ENCODE measurements at places on chromosomes 4 and X. TPM values are rescaled to one million over a fixed set of nuclear protein-coding genes. Genes with fewer than 3 reads are reported as not detected.
A peak's percentile ranks its signal among the peaks of the same experiment; 100 is the strongest.

DNA sequence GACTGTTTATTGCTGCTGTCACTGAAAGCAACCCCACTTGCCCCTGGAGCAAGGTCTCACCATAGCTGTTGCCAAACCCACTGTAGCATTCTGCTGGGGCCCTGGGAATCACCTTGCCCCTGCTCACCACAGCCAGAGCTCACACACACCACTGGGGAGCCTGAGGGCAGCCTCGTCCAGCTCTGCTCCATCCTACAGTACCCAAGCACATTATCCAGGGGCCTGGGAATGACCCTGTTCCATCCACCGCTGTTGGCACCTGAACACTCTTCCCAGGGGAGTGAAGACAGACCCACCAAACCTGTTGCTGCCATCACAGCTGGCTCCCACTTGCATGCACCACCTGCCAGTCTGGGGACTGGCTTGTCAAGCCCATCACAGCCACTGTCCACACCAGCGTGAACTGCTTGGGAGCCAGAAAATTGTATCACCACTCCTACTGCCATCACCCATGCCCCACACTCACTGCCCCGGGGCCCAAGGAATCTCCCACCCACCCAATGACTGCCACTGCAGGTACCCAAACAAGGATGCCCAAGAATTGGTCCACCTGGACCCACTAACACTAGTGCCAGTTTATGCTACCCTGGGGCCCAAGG is 811.3 kb downstream of the KLHL13 start:
- H3K4me3 ChIP-seq, result no peak overlapping the region
- DNase-seq, result no peak
- H3K36me3 ChIP-seq, result no peaks in the 10 kb centered on the region

- H3K4me1 ChIP-seq, result no peaks in the 10 kb centered on the region
- no peak overlapping the region for H3K4me3 ChIP-seq
- no peaks in the 10 kb centered on the region for H3K36me3 ChIP-seq
Observed at GRCh38 chrX:100850317-100850716, 23.8 kb downstream of the NOX1 start.

- no peaks in the 10 kb centered on the region for H3K27me3 ChIP-seq
- H3K27ac ChIP-seq, result no peak overlapping the region
- no peak for DNase-seq
- no peaks in the 10 kb centered on the region for H3K36me3 ChIP-seq
- H3K4me3 ChIP-seq, result no peak overlapping the region
- H3K4me1 ChIP-seq, result no peaks in the 10 kb centered on the region
Observed at GRCh38 chr4:67106861-67107460, 438.3 kb downstream of the CENPC start.

- H3K4me1 ChIP-seq, result no peaks in the 10 kb centered on the region
- H3K4me3 ChIP-seq, result no peak overlapping the region
- H3K27ac ChIP-seq, result no peak overlapping the region
- H3K27me3 ChIP-seq, result no peaks in the 10 kb centered on the region
Observed at GRCh38 chrX:9429767-9430166, 35.1 kb upstream of the TBL1X start.

GRCh38 chr4:150944660-150945059 is 70.4 kb downstream of the LRBA start:
- no peaks in the 10 kb centered on the region for H3K36me3 ChIP-seq
- H3K4me3 ChIP-seq, result no peak overlapping the region
- H3K4me1 ChIP-seq, result no peaks in the 10 kb centered on the region
- H3K27ac ChIP-seq, result no peak overlapping the region
- H3K27me3 ChIP-seq, result no peaks in the 10 kb centered on the region
- DNase-seq, result no peak

DNA sequence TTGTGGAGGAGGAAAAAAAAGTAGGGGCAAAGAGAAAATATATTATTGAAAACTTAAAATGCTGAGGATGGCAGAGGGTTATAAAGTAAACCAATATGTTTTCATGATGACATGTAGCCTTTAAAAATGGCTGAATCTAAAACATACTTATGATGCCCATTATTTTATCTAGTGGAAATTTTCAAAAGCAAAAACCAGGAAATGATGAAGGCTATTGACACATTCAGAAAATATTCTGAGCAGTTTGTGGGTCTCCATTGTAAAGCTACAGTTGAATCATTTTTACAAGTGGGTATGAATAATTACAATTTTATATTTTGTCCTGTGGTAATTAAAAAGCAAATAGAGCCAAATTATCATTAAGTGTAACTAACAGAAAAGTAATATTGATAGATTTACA is 10.7 kb downstream of the PLS3 start:
- no peak overlapping the region for H3K27ac ChIP-seq
- H3K4me3 ChIP-seq, result no peak overlapping the region
- no peaks in the 10 kb centered on the region for H3K27me3 ChIP-seq
- DNase-seq, result no peak

DNA sequence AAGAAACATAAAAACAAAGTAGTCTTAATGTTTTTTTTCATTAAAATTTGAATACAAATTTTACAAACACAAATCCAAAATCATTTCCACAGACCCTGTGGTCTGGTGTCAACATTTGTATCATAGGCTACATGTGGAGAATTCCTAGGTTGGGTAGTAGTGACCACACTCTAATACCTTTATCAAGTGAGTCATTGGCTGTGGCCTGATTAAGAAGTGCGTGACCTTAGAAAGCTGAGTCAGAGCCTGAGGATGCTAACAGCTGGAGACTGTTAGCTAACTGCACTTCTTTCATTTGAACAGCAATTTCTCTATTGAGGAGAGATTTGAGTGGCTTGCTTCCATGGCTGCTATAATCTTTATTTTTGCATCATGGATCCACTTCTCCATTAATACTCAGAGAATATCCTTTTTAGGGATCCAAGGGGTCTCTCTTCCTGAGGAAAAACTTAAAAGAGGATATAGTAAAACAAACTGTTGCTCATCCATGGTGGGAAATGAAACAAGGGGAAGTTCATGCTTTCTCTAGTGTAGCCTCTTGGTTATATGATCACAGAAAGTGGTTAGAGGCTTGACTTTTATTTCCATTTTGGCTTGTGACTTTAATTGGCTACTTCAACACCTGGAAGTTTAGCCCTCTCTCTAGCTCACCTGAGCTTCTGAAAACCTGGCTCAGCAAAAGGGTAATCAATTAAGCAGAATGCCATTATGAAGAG is 335.8 kb downstream of the PABPC4L start:
- H3K4me1 ChIP-seq, result no peaks in the 10 kb centered on the region
- H3K27me3 ChIP-seq, result no peaks in the 10 kb centered on the region
- no peak overlapping the region for H3K27ac ChIP-seq
- H3K36me3 ChIP-seq, result no peaks in the 10 kb centered on the region

- H3K4me3 ChIP-seq, result no peak overlapping the region
- no peak for DNase-seq
- no peak overlapping the region for H3K27ac ChIP-seq
- no peaks in the 10 kb centered on the region for H3K36me3 ChIP-seq
- no peaks in the 10 kb centered on the region for H3K27me3 ChIP-seq
Observed at GRCh38 chr4:146155152-146155724, 20.3 kb upstream of the LSM6 start.

GRCh38 chr4:6804082-6804752 is 21.7 kb downstream of the KIAA0232 start:
- no peak overlapping the region for H3K27ac ChIP-seq
- no peak for DNase-seq
- no peaks in the 10 kb centered on the region for H3K36me3 ChIP-seq
- no peaks in the 10 kb centered on the region for H3K27me3 ChIP-seq

DNA sequence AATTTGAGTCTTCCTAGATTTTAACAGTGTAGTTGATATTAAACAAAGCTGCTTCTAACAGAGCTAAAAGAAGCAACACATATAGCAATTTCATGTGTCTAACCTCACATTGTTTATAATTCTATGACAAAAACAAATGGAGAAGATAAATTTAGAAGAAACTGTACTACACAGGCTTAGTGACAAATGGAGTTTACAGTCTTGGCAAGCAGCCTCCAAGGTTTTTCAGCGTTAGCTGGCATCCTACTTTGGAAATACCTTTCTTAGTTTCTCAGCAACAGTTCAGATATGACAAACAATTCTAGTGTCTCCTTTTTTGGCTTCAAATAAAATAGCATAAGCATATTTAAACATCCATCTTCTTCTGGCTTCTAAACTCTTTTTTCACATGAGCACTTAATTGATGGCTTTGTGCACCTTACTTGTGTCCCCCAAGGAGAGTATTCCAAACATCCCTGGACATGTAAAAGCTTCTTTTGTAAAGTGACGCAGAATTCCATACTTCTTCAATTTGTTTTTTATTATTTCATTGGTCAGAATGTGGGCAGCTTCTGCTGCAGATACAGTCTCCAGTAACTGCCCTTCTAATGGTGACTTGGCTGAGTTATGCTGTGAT is 249.8 kb downstream of the ANTXR2 start:
- no peak for DNase-seq
- H3K4me1 ChIP-seq, result no peaks in the 10 kb centered on the region
- no peaks in the 10 kb centered on the region for H3K27me3 ChIP-seq
- no peak overlapping the region for H3K27ac ChIP-seq
- H3K4me3 ChIP-seq, result no peak overlapping the region
- H3K36me3 ChIP-seq, result no peaks in the 10 kb centered on the region

DNA sequence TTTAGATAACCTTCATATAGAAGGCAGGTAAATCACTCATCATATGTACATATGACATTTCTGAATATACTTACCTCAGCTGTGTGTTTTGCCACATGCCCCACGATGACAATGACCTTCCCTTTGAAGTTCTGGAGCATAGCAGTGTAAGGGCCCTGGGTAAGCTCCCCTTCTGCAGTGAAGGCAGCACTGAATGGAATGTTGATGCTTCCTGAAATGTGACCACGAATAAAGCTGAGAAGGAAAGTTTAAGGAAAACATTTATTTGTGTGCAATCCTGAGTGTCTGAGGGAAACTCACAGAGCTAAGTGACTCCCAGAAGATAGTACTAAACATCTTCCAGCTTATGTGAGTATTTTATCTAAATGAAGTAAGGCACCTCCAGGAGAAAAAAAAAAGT is 200.1 kb downstream of the NPNT start:
- H3K4me3 ChIP-seq, result no peak overlapping the region
- no peaks in the 10 kb centered on the region for H3K4me1 ChIP-seq
- peaks cover 4% of the 10 kb centered on the region for H3K36me3 ChIP-seq
- H3K27ac ChIP-seq, result no peak overlapping the region

DNA sequence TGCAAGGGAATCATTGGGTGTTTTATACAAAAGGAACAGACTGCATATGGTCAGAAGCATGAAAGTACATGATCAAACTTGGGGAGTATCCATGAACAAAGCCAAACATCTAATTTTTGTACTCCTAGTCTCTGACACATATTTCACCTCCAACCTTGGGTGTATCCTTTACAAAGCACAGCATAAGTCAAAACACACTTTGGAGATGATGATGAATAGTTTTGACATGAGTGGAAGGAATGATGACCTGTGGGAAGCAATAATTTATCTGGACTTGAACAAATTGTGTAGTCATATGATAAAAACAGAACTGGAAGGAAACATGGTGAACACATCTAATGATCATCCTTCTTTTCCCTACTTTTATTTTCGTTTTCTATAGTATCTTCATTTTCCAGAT is 108.7 kb upstream of the PLS3 start:
- H3K36me3 ChIP-seq, result no peaks in the 10 kb centered on the region
- DNase-seq, result no peak
- H3K27me3 ChIP-seq, result no peaks in the 10 kb centered on the region
- H3K27ac ChIP-seq, result no peak overlapping the region

DNA sequence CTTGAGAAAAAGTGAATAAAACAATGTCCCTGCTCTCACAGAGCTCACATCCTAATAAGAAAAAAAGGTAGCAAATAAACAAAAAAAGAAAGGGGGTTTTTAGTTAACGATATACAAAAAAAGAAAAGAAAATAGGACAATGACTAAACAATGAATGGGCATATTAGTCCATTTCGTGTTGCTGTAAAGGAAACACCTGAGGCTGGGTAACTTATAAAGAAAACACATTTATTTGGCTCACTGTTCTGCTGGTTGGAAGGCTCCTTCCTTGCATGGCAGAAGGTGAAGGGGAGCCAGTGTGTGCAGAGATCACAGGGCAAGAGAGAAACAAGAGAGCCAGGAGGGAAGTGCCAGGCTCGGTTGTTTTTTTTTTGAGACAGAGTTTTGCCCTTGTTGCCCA is 4.7 kb upstream of the KLF3 start:
- no peaks in the 10 kb centered on the region for H3K27me3 ChIP-seq
- no peak overlapping the region for H3K27ac ChIP-seq
- no peaks in the 10 kb centered on the region for H3K36me3 ChIP-seq
- DNase-seq, result no peak

GRCh38 chr4:147336252-147336651 is 144.6 kb upstream of the EDNRA start:
- H3K4me1 ChIP-seq, result peaks cover 9% of the 10 kb centered on the region
- no peak for DNase-seq
- H3K27me3 ChIP-seq, result no peaks in the 10 kb centered on the region
- no peaks in the 10 kb centered on the region for H3K36me3 ChIP-seq

GRCh38 chr4:2910409-2910808 is 52.8 kb downstream of the NOP14 start:
- H3K4me3 ChIP-seq, result no peak overlapping the region
- H3K36me3 ChIP-seq, result peaks cover 48% of the 10 kb centered on the region
- DNase-seq, result no peak
- H3K4me1 ChIP-seq, result peaks cover 4% of the 10 kb centered on the region

DNA sequence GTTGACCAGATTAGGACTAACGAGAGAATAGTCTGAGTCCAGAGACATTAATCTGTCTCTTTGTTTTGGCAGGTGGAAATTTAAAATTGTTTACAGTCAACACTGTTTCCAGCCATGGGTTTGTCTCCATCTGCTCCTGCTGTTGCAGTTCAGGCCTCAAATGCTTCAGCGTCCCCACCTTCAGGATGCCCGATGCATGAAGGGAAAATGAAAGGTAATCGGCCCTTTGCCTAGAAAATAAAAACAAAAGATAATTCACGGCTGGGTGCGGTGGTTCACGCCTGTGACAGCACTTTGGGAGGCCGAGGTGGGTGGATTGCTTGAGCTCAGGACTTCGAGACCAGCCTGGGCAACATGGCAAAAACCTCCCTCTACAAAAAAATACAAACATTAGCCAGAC is 815 bp downstream of the HCCS start:
- H3K27ac ChIP-seq, result peak overlapping the region; percentile 77
- no peaks in the 10 kb centered on the region for H3K4me1 ChIP-seq
- H3K36me3 ChIP-seq, result peaks cover 9% of the 10 kb centered on the region
- no peaks in the 10 kb centered on the region for H3K27me3 ChIP-seq
- no peak overlapping the region for H3K4me3 ChIP-seq
- no peak for DNase-seq

DNA sequence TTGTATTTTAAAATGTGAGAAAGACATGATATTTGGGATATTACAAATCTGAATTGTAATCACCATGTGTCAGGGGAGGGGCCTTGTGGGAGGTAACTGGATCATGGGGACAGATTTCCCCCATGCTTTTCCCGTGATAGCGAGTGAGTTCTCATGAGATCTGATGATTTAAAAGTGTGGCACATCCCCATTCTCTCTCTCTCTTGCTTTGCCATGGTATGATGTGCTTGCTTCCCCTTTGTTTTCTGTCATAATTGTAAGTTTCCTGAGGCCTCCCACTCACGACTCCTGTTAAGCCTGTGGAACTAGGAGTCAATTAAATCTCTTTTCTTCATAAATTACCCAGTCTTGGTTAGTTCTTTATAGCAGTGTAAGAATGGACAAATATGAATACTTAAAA is 39.0 kb downstream of the CCDC158 start:
- no peak overlapping the region for H3K27ac ChIP-seq
- H3K4me3 ChIP-seq, result no peak overlapping the region
- H3K27me3 ChIP-seq, result no peaks in the 10 kb centered on the region
- H3K4me1 ChIP-seq, result no peaks in the 10 kb centered on the region

GRCh38 chrX:22163326-22163725 is 109.4 kb upstream of the CBLL2 start:
- H3K27me3 ChIP-seq, result no peaks in the 10 kb centered on the region
- H3K4me1 ChIP-seq, result no peaks in the 10 kb centered on the region
- H3K4me3 ChIP-seq, result no peak overlapping the region
- DNase-seq, result no peak

GRCh38 chrX:110698696-110699095 is 96.9 kb downstream of the CHRDL1 start:
- no peak overlapping the region for H3K27ac ChIP-seq
- H3K4me3 ChIP-seq, result no peak overlapping the region
- DNase-seq, result no peak
- H3K4me1 ChIP-seq, result no peaks in the 10 kb centered on the region

The SGMS2 gene
- total RNA-seq, result 158 TPM

Measured in thyroid gland (tissue), 4 donors.